ENCODE measurements at places on chromosomes 2 and 18.

- DNase-seq = no peak
Measured at GRCh38 chr18:13398631-13399030, 180.1 kb downstream of the LDLRAD4 start.

- DNase-seq = no peak
Measured at GRCh38 chr18:39208729-39209128, 1643.1 kb upstream of the CELF4 start.

DNA sequence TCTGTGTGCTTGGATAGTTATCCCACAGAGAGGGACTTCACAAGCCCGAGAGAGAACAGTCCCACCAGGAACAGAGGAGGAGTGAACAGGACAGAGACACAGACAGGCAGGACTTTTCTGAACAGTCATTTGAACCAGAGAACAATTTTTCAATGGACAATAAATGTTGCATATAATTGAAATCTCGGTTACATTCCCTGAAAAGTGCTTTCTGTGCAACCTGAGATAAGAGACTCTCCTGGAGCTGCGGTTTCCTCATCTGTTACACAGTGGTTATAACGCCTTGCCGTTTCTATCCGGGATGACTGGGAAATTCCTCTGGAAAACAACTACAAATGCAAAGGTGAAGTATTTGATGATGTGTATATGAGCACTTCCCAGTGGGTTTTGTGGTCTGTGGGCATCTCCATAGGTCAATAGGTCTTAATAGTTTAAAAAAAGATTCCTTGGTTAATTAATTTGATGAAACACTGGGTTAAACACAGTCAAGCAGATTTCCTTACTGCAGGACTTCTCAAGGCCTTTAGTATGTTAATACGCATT lies 87.2 kb upstream of the HPCAL1 start:
- no peak for DNase-seq

DNA sequence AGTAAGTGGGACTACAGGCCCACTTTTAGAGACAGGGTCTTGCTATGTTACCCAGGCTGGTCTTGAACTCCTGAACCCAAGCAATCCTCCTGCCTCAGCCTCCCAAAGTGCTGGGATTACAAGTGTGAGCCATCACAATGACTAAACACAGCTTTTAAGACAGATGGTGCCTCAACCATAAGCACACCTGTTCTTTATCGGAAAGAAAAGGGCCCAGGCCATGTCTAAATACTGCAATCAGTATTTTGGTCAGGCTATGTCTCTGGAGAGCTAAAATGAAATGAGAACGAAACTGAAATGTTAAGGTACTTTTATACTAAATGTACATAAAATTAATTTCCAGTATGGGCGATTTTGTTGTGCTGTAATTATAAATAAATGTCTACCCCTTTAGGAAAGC lies 69.5 kb upstream of the SPTBN1 start:
- no peak for DNase-seq

GRCh38 chr2:43397411-43397810 lies 171.0 kb upstream of the ZFP36L2 start:
- no peak for DNase-seq

GRCh38 chr2:120780402-120780801 lies 44.7 kb downstream of the GLI2 start:
- no peak for DNase-seq

DNA sequence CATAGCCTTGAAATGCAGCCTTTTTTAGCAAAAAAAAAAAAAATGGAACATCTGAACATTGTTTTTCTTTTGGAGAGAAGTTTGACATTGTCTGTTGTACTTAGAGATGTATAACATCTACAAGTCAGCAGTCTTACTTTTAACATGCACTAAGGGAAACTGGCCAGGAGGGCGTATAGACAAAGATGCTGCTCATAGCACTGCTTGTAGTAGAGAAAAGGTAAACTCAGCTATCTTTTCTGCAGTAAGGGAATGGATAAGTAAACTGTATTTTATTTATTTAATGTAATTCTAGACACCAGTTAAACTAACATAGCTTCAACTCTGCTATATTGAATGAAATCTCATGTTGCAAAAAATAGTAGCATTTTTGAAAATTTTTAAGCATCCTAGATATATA lies 489.6 kb downstream of the PTPRM start:
- DNase-seq = no peak

- no peak for DNase-seq
Measured at GRCh38 chr2:118246079-118246478, 157.8 kb downstream of the INSIG2 start.

DNA sequence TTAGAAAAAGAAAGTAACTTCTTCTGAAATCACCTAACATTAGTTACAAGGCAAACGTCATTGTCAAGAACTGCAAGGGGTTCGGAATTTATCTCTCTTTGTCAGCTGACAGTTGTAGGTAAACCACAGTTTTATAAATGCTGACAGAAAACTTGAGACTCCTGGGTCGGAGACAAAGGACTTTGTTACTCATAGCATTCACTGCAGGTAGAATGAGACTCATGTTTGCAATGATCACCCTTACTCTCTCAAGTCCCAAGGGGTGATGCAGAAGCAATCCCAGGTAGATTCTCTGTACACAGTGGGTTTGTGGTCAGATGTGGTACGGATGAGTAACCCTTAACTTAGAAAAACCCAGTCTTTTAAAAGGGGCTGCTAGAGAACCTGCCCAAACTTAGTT lies 757.8 kb downstream of the TRIB2 start:
- DNase-seq = no peak

DNA sequence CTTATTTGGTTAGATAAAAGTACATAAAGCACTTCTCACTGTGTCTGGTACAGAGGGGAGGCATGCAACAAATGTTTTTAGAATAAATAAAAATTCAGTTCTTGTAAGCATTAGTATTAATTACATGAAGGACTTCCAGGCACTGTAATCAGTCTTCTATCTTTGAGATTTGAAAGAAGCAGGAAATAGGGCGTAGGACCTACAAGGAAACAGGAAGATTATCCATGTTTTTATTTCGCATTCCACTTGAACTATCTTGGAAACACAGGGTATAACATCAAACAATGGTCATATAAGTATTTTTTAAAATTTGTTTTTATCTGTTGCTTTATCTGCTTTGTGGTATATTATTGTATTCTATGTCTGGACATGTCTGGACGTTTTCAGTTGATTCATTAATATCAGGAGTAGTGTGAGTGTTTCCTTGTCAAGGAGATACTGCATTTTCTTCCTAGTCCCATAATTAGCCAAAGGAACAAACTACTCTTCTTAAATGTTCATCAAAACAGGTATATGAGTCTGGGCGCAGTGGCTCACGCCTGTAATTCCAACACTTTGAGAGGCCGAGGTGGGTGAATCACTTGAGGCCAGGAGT lies 32.5 kb downstream of the BMPR2 start:
- no peak for DNase-seq

DNA sequence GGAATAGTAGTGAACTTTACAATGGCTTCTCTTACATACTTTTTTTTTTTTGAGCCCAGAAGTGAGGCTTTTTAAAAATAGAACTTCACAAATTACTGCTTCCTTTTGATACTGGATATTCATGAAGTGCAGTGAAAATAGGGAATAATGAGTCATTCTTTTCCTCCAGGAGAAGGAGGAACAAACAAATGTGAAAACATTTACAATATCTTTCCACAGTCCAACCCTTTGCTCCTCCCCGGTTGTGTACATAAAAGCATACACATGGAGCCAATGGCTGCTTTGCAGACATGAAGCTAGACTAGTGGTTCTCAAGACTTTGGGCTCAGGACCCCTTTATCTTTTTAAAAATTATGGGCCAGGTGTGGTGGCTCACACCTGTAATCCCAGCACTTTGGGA lies 266.9 kb downstream of the GBX2 start:
- DNase-seq = no peak

DNA sequence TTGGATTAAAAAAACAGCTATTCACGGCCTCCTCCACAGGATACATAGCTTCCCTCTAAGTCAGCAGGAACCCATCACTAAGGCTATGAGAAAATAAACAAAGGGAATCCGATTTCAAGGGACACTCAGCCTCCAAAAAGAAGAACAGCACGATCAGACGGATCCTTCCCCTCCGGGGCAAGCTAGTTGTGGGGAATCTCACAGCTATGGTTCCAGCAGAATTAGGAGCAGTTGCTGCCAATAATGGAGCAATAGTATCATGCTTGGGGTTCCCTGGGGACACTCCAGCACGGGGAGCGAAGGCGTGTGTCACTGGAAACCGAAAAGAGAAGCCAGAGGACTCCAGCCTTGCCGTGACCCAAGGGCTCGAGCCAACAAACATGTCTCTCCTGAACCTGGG lies 163.1 kb downstream of the TTC32 start:
- DNase-seq = no peak

DNA sequence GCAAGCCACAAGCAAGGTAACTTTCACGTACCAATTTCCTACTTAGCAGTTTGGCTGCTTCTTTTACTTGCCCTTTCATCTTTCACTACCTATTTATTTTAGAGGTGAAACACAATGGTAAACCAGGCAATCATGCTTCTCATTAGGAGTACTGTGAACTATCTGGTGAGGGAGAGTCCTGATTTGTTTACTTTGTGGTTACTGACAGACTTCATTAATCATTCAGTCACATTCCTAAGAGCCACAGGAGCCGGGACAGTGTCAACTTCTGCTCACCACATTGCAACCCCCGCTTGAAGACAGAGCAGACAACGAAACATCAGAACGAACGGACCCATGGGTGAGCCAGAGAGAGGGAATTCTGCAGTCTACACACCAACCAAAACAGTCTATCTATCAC lies 28.8 kb downstream of the TUBB6 start:
- peak; percentile 63 for DNase-seq

DNA sequence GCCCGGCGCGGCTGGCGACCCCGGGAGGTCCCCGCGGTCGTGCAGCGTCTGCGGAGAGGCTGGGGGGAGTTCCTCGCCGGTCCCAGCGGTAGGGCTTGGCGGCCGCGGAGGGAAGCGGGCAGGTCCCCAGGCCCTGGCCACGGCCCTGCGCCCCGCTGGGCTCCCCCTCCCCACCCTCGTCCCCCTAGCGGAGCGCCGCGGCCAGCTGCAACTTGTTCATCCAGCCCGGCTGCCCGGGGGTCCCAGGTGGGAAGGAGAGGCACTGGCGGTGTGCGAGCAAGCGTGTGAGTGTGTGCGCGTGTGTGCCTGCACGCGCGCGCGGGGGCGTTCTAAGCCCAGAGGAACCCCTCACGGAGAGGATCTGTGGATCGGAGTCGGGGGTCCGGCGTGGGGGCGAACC lies 1.3 kb downstream of the PTPRM start:
- DNase-seq = no peak

DNA sequence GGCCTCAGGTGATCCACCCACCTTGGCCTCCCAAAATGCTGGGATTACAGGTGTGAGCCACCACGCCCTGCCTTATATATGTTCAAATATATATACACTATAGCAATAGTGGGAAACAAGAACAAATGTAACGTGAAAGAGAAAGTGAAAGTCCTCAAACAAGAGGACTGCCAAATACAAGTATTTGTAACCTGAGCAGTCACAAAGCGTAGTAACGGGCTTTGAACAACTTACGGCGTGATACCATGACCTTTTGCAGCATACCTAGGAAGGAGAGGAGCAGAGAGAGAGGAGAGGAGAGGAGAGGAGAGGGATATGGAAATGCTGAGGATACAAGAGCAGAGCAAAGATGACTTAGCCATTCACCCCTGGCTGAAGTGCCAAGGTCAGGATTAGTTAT lies 113.8 kb upstream of the RGPD4 start:
- DNase-seq = peak; percentile 65

- no peak for DNase-seq
Measured at GRCh38 chr2:38806733-38807059, 28.7 kb downstream of the GEMIN6 start.

- no peak for DNase-seq
Measured at GRCh38 chr18:39345321-39345720, 1779.7 kb upstream of the CELF4 start.

GRCh38 chr2:71611781-71612527 lies 158.6 kb downstream of the DYSF start:
- no peak for DNase-seq
